ENCODE measurements at places on chromosomes 2 and 18.

- DNase-seq = no peak
Measured at GRCh38 chr18:12640881-12641200, 17.1 kb downstream of the SPIRE1 start.

- DNase-seq = no peak
Measured at GRCh38 chr2:238938401-238939055, 90.6 kb downstream of the TWIST2 start.

DNA sequence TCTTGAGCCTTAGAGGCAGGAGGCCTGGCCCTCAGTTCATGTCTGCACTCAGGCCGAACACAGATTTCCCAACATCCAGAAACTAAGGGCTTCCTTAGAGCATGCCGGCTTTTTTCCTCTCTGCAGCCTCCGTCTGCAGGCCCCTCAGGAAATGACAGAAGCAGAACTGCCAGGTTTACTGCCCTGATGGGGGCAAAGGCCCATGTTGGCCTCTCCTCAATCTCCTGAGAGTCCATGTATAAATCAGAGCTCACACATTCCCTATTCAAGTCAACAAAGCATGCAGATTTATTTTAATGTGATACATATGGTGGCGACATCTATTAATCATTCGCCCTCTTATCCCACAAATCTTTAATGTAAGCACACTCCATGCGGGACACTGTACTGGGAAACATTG lies 475.6 kb upstream of the HS6ST1 start:
- no peak for DNase-seq

- DNase-seq = no peak
Measured at GRCh38 chr2:79235135-79235534, 75.6 kb upstream of the REG3A start.

DNA sequence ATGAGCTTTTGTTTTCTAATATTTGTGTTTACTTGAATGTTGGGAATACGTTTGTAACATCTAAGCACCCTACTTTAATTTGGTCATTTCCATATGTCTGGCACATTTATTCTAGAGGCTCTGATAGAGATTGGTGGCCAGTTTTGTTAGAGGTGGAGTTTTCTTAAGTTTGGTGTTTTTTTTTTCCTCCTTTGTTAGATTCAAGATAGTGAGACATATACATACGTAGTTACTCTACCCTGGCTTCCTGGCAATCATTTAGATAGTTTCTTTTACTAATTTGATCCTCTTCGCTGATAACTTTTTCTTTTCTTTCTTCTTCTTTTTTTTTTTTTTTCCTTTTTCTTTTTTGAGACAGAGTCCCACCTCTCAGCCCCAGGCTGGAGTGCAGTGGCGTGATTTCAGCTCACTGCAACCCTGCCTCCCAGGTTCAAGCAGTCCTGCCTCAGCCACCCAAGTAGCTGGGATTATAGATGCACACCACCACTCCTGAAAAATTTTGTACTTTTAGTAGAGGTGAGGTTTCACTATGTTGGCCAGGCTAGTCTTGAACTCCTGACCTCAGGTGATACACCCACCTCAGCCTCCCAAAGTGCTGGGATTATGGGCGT lies 26.6 kb downstream of the SMCHD1 start:
- no peak for DNase-seq

- no peak for DNase-seq
Measured at GRCh38 chr2:80643598-80643997, 339.0 kb upstream of the LRRTM1 start.

- no peak for DNase-seq
Measured at GRCh38 chr2:41759880-41760279, 287.9 kb upstream of the PKDCC start.

GRCh38 chr2:187775651-187776050 lies 221.4 kb upstream of the TFPI start:
- no peak for DNase-seq

DNA sequence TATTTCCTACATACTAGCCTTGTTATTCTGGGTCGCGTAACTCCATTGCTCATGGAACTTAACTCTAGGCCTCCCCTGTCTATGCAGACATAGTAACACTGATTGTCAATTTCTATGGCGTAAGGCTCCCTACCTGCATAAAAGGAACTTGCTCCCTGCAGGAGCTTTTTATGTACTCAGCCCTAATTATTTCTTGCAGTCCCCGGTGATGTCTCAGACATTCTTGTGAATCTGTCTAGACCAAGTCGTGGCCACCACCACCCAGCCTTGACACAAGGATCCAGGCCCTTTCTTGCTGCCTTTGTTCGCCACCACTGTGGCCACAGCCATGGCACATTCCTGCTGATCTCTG lies 189.5 kb upstream of the CTAGE1 start:
- no peak for DNase-seq

DNA sequence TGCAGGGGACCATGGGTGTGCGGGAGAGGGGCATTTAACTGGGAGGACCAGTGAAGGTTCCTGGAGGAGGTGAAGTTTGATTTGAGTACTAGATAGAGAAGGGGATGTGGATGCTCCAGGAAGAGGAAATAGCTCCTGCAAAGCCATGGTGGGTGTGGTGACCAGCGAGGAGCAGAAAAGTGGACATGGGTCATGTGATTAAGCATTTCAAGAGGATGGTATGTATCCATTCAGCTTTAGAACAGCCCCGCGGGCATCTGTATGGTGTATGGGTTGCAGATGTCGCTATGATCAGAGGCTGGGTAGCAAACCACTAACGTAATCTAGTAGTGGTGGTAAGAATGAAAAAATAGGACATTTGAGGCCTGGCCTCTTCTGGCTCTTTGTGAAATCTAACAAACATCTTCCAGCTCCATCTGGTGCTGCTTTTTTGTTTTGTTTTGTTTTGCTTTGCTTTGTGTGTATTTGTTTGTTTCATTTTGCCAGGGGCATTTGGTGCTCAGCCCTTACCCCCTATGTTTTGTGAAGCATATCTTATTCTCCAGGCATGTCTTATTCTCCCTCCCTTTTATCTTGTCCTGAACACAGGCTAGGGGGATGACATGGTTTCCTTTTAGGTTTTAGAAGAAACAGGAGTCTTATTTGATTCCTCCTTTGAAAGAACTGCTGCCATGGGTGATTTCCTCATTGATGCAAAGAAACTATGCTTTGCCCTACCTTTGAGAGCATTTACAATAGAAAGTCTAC lies 226.1 kb downstream of the LRRTM1 start:
- DNase-seq = no peak
